CD8-positive, alpha-beta T cell (primary cell): ENCODE measurements at places on chromosomes 7 and 10.

DNA sequence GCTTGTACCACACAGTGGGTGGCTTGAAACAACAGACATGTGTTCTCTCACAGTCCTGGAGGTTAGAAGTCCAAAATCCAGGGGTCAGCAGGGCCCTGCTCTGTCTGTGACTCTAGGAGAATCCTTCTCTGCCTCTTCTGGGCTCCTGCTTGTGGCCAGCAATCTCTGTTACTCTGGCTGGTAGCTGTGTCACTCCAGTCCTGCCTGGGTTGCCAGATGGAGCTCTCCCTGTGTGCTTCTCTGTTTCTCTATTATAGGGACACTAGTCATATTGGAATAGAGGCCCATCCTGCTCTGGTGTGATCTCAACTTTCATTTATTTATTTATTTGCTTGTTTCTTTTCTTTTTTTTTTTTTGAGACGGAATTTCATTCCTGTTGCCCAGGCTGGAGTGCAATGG lies 276.6 kb upstream of the GALNT17 start:
- DNase-seq, result no peak

- no peak for DNase-seq
Measured at GRCh38 chr10:112784022-112784461, 166.0 kb upstream of the TCF7L2 start.

- DNase-seq, result no peak
Measured at GRCh38 chr7:78323118-78323517, 524.5 kb downstream of the PHTF2 start.

- DNase-seq, result no peak
Measured at GRCh38 chr10:86936661-86937501, 20.5 kb downstream of the MMRN2 start.

DNA sequence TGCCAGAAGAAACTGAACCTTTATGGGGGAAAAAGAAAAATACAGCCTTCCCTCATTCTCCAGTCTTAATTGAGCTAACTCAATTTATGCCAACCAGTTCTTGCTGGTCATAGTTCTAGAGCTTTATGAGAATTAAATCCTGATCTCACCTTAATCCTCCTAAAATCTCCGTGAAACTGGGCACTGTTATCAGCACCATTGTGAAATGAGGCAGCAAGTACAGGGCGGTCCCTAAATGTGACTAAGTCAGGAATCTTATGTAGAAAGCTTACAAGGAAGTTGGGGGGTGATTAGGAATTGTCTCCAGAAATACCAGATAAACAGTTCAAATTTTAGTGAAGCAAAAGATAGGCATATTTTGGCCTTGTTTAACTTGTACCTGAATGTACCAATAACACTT lies 10.7 kb upstream of the INSYN2A start:
- DNase-seq, result no peak

GRCh38 chr7:91082038-91082437 lies 182.2 kb upstream of the FZD1 start:
- DNase-seq, result no peak

DNA sequence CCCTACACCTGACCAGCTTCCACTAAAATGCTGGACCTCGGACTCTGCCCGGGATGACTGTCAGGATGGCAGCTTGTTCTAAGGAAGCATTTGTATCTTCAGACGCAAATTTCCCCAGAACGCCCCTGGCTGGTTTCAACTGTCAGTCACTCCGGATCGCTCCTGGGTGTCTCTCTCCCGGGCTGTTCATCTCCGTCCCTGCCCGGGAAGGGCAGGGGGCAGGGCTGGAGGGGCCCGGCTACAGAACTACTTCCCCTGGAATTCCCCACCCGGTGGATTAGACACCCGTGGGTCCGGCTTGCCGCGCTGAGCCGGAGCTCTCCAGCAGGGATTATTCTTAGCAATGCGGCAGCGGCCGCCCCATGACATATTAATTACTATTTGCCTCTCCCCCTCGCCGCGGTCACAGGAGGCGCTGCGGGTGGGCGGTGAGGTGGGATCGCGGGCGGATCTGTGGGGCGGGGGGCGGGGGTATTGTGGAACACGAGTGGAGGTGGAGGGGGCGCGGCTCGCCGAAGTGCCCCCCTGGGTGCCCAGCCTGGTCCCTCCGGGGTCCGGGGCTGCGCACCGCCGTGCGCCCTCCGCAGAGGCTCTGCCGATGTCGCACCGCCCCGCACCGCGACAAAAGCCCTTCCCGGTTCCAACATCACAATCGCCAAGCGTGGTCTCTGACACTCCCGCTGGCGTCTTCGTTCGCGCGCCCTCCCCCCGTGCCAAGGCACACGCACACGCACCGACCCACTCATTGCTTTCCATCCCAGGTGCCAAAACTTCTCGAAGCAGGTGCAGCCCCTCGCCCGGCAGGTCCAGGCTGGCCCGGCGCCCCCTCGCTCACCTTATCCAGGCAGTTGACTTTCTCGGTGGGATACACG lies 276.1 kb upstream of the NEBL start:
- DNase-seq, result no peak

DNA sequence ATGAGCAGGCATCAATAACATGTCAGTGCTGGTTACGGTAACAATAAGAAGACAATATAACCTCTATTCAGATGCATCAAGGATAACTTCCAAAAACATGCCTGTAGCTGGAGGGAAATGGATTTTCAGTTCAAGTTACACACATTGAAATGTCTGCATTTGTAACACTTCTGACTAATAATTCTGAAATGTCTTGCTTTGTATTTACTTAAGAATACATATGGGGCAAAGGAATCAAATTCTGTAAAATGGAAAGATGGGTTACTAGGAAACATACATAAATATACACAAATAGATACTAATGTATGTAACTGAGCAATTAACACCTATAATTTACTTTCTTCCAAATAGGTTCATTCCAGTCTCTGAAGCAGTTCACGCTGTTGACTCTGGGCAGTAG lies 18.6 kb upstream of the MTPN start:
- DNase-seq, result no peak
